CD4-positive, alpha-beta T cell (primary cell): ENCODE measurements at places on chromosomes 12 and 14. TPM values are rescaled to one million over a fixed set of nuclear protein-coding genes. Genes with fewer than 3 reads are reported as not detected.

DNA sequence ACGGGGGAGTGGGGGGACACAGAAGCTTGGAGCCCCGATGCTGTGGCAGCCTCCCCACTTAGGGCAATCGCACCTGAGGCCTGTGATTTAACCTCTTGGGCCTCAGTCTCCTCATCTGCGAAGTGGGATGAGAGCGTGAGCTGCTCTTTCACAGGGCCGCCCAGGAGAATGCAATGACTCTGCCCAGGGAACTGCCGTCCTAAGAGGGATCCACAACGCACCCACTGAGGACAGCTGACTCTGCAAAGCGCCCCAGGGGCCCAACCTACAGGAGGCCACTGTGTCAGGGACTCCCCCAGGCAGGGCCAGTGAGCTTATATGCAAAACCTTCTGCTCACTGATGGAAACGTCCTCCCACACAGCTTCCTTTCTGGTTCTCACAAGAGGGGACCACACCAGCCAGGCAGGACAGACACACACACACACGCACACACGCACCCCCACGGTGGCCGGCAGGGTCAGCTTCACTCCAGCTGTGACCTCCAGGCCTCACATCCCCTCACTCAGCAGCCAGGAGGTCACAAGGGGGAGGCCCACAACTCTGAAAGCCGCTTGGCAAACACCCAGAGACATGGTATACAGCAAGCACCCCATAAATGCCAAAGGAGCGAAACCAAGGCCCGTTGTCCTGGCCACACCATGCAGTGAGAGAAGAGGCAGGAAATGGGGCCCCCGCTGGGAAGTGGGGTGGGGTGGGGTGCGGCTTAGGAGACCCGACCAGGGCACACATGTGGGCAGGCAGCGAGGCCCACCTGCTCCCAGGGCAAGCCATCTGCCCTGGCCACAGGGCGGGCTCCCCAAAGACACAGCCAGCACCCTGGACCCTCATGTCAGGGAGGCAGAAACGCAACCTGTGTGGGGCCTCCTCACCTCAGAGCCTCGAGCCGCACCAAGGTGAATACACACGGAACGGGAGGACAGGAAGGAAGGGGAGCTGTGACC lies 73.3 kb downstream of the NCOR2 start:
- no peak for DNase-seq

Gene KRT78
- not detected for total RNA-seq

DNA sequence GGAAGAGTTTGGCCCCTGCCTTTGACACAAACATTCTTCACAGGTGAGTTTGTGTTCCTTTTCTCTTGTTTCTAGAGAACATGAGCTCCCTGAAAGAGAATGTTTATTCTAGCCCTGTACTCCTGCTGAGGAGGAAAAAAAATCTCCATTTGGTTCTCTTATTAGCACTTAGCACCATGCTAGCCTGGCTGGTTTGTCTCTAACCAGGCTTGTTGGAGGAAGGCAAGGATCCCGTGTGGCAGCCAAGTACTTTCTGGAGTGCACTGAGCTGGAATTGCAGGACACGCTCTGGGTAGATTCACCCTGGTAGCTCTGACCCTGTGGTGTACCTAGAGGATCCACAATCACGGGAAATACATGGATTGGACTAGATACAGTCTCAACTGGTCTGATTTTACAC lies 41.9 kb downstream of the KCNA1 start:
- no peak for DNase-seq

Gene OR4E2
- not detected for total RNA-seq

GRCh38 chr12:6866920-6867412 lies 365 bp upstream of the TPI1 start:
- no peak for DNase-seq

DNA sequence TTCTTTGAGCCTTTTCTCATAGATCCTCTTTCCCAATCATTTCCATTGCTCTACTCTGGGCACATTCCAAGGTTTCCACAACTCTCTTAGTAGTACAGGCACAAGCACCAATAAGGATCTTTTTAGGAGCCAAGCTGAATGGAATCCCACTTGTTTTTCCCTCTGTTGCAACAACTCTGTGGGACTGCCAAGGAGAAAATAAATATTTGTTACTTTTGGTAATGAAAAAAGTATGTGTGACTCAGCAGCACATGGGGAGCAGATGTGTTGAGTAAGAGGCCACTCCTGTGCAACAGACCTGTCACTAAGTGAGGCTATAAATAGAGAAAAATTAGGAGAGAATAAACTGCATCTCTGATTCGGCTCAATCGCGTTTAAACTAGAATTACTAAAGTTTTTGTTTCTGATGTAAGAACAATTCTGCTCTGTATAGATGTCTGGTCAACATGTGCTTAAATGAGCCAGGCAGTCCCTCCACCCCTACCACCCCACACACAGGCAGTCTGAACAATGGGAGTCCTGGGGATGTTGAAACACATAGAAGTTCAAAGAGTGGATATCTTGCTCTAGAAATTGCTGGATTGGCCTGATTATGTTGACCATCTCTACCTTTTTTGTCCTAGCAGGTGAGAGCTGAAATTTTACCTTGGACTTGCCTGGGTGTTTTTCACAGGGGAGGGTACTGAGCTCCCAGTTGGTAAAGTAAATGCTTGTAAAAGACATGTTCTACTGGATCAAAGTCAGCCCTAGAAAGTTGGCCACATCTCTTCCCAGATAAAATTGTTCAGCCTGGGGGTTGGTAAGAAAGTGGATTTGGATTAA lies 244.3 kb upstream of the NOVA1 start:
- no peak for DNase-seq

DNA sequence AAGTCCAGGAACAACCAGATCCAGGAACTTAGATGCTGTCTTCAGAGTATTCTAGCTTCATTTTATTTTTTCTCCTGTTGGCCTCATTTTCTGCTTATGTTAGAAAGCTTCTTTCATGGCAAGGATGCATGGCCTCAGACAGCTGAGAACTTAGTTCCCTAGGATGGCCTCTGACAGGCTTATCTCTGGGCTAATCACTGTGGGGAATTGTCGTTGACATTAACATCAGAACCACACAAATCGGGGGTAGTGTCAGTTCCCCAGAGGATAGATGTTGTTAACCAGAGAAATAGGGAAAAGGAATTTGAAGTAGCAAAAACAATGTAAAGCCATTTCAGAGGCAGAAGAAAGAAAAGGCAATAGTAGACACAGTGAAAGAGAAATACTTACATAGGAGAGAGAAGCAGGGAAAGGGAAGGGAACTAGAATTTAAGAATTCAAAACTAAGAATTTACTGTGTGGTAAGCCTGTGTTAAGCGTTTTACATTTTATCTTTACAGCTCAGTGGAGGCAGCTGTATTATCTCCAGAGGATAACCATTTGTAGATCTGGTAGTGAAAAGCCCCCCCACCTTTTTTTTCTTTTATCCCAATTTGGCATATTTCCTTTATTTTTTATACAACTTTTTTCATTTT lies 21.8 kb downstream of the FUT8 start:
- DNase-seq = no peak

DNA sequence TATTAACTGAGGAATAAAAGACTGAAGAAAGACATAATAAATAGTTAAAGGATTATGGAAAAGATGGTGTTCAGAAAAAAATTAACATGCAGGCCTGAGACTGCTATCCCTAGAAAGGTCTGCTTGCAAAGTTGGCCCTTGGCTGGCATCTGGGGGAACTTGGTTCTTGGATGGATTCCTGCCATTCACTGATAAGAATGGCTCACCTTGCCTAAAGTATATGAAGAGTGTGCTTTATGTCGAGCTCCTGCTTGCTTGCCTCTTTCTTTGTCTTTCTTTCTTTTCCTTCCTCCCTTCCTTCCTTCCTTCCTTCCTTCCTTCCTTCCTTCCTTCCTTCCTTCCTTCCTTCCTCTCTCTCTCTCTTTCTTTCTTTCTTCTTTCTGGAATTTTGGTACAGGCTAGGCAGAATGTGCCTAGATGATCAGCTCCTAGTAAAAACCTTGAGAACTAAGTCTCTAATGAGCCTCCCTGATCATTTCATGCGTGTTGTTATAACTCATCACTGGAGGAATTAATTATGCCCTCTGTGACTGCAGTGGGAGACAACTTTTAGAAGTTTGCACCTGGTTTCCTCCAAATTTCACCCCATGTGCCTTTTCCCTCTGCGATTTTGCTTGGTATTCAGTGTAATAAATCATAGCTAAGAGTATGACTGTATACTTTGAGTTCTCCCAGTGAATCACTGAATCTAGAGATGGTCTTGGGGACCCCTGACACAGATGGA lies 44.7 kb downstream of the IFT81 start:
- no peak for DNase-seq

Gene B4GALNT1
- total RNA-seq = not detected

DNA sequence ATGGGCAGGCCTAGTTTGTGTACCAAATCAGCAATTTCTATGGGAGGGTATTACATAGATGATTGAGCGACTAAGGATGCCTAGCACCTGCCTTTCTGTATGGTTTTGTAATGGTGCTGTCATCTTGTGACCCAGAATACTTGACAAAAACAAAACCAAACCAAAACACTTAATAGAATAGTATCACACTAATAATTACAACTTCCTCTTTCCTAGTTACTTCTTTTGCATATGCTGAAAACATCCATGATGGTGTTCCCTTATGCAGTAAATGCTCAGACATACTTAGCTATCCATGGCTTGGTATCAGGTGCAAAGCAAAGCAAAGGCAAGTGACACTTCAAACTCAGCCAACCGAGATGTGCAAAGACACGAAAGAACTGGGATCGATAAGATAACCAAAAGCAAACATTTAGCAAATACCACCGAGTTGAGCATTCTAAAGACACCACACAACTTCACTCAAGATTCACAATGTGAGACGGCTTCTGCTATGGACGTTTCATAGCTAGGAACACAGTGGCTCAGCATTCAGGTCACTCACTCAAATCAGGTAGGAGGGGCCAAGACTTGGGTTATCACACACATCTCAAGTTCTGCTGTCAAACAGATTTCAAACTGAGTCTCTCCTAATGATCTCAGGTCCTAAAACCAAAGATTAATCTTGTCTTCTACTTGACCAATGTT lies 24.3 kb downstream of the PPP1CC start:
- no peak for DNase-seq

Gene TAS2R8
- not detected for total RNA-seq

Gene ASPG
- not detected for total RNA-seq

Gene GLIPR1L2
- total RNA-seq = 0.44 TPM

GRCh38 chr12:83346333-83346732 lies 659.6 kb downstream of the TMTC2 start:
- DNase-seq = no peak

DNA sequence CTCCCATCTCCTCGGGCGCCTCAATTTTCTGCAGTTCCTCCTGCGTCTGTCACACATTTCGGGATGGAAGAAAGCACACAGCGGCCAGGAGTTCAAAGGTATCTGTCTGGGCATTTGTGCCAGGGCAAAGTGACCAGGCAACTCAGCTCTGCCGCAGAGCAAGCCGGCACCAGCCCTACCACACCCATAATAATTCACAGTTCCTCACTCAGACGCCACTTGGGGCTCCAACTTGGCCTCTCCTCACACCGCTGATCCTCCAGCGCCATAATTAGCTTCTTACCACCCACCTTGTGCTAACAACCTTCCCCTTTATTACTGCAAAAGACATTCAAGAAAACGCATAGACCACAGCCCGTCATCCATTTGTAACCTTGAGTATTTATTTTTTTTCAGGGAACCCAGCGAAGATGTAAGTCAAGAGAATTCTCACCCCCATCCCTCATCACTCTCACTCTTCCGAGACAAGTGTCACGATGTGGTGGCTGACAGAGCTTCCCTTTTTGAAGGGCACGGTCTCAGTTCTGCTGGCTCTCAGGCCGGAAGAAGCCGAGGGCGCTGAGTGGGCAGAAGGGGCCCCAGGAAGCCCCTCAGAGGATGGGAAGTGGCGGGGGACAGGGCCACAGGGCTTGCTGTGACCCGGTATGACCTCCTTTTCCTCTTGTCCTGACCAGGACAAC lies 25.2 kb upstream of the NCOR2 start:
- DNase-seq = peak; percentile 57

- no peak for DNase-seq
These were observed 20.0 kb upstream of the KITLG start for GRCh38 chr12:88600272-88600671.

DNA sequence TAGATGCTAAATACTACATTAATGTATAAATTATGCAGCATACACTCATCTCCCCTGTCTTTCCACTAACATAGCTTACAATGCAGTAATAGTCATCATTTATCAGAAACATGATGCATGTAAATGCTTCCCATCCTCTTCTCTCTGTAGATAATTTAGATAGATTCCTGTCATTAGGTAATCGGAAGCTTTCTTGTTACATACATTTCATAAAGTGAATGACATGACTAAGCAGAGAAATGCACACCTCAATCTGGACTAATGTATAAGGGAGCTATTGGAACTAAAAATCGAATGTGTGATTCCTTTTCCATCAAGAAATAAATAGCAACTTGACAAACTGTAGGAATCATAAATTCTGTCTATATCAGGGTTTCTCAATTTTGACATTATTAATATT lies 273.4 kb downstream of the RASSF9 start:
- DNase-seq = no peak

GRCh38 chr12:103268831-103269514 lies 226.8 kb downstream of the C12orf42 start:
- peak; percentile 10 for DNase-seq

DNA sequence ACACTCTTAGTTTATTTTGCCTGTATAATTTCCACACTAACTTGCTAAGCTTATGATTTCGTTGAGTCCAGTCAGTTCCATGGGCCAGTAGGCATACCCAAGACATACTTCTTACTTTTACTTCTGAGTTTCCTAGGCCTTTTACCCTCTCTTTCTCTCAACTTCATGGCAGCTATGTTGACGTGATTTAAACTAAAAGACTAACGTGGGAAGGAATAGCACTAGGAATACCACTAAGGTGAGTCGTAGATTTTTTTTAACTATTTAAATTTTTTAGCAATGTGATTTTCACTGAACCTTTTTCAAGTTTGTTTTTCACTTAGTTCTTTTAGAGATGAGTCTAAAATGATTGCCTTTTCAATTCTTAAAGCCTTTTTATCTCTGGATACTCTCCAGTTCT lies 793.5 kb upstream of the NOVA1 start:
- no peak for DNase-seq

DNA sequence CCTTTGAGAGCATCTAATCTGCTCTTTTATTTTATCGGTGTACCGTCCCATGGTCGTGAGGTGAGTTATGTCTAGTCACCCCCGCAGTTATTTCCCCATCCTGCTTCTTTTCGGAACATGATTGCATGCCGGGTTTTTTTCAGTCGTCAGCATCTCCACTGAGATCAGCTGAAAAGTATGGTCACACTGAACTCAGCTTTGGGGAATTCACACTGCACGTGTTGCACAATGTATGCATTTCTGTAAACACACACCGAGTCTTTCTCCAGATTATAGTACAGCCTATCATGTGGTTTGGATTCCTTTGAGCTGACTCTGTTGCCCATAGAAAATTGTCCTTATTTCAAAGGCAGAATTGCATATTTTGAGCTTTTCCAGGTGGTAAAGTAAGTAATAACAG lies 24.6 kb downstream of the PLXNC1 start:
- DNase-seq = no peak

DNA sequence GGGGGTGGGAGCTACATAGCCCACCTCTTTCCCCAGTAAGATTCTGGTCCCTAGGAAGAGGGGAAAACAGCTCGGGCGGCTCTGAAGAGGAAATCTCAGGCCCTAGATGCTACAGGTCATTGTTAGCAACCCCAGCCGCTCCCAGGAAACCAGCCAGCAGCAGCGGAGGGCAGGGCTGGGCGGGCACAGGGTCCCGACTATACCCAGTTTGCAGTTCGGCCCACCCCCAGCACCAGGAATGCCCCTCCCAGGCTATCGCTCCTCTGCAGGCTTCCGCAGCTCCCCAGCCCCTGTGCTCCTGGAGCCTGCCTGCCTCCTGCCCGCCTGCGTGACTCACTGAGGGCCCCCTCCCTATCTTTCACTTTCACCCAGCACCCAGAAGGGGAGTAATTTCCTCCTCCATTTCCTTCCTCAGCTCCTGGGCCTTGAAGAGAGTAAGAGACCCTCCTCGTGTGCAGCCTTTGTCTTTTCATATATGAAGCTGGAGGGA lies 27.2 kb upstream of the PNMA1 start:
- peak; percentile 65 for DNase-seq
